Activated naive CD4-positive, alpha-beta T cell (primary cell): ENCODE measurements at places on chromosomes 12 and 14.

DNA sequence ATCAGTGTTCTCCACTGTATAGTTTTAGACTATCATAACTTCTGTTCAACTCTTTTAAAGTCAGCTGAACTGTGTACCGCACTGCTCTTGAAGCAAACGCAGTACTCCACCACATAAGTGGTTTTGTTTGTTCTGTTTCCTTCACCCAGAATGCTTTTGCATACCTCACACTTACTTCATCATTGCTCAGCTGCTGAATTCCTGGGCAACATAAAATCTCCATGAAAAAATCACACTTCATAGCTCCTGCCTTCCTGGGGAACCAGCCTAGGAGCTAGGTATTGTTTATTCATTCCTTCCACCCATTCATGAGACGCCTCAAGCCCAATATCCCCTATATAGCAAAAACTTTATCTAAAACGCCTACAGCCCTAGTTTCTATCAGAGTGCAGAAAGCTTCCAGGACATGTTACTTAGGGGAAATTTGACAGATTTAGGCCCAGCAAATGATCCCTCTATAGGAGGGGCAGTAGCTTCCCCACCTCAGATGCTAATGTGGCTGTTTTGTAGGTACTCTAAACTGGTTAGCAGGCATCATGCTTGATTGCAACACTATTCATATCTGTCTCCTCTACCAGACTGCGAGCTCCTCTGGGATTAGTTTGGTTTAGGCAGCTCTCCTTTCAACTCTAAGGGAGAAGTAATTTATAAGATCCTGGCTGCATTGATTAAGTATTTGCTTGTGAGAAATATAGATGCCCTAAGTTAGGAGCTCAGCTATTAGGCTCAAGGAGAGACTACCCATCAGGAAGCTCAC, 44.5 kb downstream of the LRRC9 start:
- DNase-seq: no peak

DNA sequence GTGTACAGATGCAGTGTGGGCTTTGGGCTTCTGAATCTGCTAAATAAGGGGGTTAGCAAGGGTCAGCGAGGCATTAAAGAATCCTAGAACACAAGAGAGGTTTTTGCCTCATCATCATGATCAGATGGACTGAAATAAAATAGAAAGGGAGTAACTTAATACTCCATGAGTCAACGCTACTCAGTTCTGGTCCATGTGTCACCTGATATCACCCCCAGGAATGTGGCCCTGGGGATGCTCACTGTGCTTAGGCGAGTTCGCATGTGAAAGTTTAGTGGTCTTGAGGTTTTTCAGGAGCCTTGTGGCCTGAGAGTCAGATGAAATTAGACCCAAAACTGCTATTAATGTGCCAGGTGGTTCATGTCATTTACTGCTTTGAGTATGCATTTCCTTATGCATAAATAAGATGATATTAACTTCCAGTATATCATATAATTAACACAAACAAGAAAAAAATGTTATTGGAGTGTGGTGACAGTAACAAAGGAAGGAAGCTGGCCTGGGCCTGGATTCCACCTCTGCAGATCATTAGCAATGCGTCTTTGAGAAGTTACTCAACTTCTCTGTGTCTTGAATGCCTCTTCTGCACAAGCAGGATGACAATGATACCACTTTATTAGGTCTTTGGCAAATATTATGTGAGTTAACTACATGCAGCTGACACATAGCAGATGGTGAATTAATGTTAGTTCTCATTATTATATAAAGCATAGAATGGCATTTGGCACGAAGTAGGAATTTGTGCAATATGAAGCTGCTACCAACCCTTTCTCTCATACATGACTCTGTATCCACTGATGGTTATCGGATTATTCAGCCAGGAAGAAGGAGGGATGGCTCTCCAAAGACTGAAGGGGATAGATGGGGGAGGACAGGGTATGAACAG, 1272.6 kb downstream of the AACS start:
- DNase-seq: no peak

DNA sequence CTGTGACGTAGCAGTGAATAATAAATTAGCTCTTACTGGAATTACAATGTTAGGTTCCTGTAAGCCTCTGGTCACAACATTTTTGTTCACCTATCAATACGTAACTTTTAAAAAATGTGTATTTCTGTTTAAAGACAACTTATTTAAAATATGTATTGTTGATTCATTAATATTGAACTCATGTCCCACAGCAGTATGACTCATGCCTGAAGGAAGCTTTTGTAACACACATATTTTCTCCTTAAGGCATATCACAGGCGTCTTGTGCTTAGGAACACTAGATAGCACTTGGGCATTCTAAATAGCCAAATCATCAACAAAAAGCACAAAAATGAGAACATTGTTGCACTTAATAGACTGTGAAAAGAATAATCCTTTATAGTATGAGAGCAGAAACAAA, 92.5 kb downstream of the GPHN start:
- DNase-seq: no peak

GRCh38 chr12:27710592-27711316, at the start of gene MRPS35:
MRPS35 (plus strand) TSS chr12:27710832; CDS start chr12:27710844, 12 bp downstream.
- peak; percentile 81 for DNase-seq

DNA sequence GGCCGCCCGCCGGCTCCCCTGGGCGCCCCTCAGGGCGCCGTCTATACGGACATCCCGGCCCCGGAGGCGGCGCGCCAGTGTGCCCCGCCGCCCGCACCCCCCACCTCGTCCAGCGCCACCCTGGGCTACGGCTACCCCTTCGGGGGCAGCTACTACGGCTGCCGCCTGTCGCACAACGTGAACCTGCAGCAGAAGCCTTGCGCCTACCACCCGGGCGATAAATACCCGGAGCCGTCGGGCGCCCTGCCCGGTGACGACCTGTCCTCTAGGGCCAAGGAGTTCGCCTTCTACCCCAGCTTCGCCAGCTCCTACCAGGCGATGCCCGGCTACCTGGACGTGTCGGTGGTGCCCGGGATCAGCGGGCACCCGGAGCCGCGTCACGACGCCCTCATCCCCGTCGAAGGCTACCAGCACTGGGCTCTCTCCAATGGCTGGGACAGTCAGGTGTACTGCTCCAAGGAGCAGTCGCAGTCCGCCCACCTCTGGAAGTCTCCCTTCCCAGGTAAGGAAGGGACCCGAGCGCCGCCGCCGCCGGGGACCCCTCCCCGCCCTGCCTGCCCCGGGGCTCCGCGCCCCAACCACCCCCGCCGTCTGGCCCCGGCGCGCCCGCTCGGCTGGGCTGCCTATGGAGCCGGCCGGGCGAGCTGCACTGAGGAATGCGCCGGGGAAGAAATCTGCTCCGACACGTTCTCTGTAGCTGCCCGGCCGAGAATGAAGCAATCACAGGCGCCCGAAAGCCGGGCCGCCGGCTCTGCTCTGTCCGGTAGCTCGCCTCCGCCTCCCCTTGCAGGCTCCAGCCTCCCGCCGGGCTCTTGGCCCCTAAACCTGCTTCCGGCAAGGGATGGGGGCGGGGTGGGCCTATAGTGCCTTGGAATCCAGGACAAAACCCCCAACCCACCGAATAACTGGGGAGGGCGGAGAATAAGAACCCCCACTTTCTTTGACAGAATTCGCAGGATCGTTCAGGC, 794 bp downstream of the HOXC13 start:
- no peak for DNase-seq

DNA sequence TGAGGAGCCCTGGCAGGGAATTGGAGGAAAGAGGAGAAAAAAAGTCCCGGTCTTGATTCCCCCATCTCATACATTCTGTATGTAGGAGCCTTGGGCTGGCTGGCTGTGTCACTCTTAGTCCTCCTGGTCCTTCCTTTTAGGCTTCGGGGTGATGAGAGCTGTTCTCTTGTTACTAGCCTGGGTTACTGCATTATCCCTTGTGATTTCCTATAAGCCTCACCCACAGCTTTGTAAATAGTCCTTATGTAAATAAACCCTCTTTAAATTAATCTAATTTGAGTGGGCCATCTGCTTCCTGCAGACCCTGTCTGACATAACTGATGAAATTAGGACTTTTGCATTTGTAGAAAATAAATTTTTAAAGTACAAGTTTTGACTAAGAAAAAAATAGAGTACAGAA, 19.2 kb downstream of the DNM1L start:
- no peak for DNase-seq

GRCh38 chr14:60220917-60221316, 28.1 kb upstream of the PPM1A start:
- DNase-seq: no peak
